ENCODE measurements at places on chromosomes 5 and 9. TPM values are rescaled to one million over a fixed set of nuclear protein-coding genes. Genes with fewer than 3 reads are reported as not detected.
A peak's percentile ranks its signal among the peaks of the same experiment; 100 is the strongest.

Gene SOHLH1
- not detected for total RNA-seq

Gene SLC4A9
- total RNA-seq: not detected

Gene GFI1B
- total RNA-seq: 0.41 TPM

Gene F2RL2
- not detected for total RNA-seq

Gene FAM169A
- 28.6 TPM for total RNA-seq

Gene RNF183
- total RNA-seq: not detected

Gene CDH12
- not detected for total RNA-seq

- H3K27me3 ChIP-seq: no peaks in the 10 kb centered on the region
- H3K4me3 ChIP-seq: no peak overlapping the region
- H3K36me3 ChIP-seq: peaks cover 6% of the 10 kb centered on the region
- no peak overlapping the region for H3K27ac ChIP-seq
- H3K4me1 ChIP-seq: no peaks in the 10 kb centered on the region
These were observed 76.3 kb downstream of the AOPEP start for GRCh38 chr9:94802793-94803192.

GRCh38 chr5:3023656-3024055, 272.2 kb upstream of the IRX2 start:
- DNase-seq: no peak
- no peaks in the 10 kb centered on the region for H3K36me3 ChIP-seq
- no peaks in the 10 kb centered on the region for H3K4me1 ChIP-seq
- H3K4me3 ChIP-seq: no peak overlapping the region
- H3K27ac ChIP-seq: no peak overlapping the region

DNA sequence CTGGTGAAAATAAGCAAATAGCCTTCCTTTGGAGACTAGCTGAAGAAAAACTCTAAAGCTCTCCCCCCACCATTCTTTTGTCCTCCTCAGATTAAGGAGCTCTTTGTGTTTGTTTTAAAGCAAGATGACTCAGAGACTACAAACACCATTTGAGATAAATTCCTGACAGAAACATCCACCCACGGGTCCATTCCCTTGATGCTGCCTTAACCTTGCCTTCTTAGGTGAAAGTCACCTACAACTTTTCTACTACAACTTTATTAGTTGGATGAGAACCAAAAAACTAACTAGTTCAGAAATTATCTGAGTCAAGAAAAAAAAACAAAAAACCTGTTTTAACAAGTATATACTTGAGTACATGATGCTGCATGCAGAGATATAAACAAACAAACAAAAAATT, 831.1 kb downstream of the NR2F1-AS1 start:
- DNase-seq: no peak
- H3K4me3 ChIP-seq: no peak overlapping the region
- H3K27ac ChIP-seq: no peak overlapping the region
- H3K27me3 ChIP-seq: no peaks in the 10 kb centered on the region
- no peaks in the 10 kb centered on the region for H3K36me3 ChIP-seq

DNA sequence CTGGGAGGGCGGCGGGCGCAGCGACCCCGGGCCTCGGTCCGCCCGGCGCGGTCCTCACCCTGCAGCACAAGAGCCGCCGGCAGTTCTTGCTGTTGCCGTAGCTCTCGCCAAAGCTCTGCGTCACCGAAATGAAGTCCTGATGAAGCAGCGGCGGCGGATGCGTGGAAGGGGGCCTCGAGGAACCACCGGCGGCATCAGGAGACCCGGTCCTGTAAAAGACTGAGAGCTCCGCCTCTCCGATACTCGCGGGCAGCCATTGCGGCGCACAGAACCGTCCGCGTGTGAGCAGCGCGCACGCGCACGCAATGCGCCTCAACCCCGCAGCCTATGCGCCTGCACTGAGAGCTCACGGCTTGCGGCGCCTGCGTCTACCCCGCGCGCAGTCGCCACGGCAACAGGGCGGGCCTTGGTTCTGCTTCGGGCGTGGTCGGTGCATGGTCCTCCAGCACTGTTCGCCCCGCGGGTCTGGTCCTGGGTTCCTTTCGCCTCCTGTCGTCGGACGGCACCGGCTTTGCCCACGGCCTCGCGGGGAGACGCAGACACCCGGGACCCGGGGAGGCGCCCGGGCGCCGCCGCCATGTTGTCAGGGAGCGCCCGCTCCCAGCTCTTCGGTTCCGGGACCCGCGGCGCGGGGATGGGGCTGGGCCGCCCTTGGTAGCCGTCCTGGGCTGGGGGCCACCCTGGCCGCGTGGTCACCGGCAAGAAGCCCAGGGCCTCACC, 9.3 kb upstream of the GRIN1 start:
- H3K4me1 ChIP-seq: peaks cover 35% of the 10 kb centered on the region
- no peaks in the 10 kb centered on the region for H3K36me3 ChIP-seq
- peak overlapping the region; percentile 62 for H3K4me3 ChIP-seq
- H3K27ac ChIP-seq: peak overlapping the region; percentile 63
- peak; percentile 80 for DNase-seq

GRCh38 chr5:169710675-169711074, 73.6 kb downstream of the DOCK2 start:
- H3K36me3 ChIP-seq: peaks cover 93% of the 10 kb centered on the region
- DNase-seq: no peak
- no peaks in the 10 kb centered on the region for H3K27me3 ChIP-seq
- H3K4me1 ChIP-seq: no peaks in the 10 kb centered on the region
- no peak overlapping the region for H3K4me3 ChIP-seq
- no peak overlapping the region for H3K27ac ChIP-seq

DNA sequence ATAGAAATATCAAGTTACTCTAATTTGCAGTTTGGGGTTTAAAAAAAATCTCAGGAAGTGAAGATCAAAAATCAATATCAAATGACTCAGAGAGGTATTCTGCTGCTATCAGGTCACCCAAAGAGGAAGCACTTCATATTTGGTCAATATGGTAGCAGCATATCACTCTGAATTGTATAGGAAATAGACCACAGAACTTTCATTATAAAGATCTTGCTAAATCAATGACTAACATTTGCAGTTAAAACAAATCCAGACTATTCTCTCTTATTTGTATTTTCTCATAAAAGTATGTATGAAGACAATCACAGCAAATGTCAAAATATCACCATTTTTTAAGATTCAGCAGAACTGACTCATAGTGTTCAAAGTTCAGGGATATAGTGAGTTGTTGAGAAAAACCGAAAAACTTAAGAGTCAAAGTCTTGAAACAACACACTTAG, 105.8 kb upstream of the PCSK1 start:
- no peak overlapping the region for H3K4me3 ChIP-seq
- H3K27me3 ChIP-seq: no peaks in the 10 kb centered on the region
- H3K4me1 ChIP-seq: peaks cover 7% of the 10 kb centered on the region
- DNase-seq: no peak
- no peak overlapping the region for H3K27ac ChIP-seq
- H3K36me3 ChIP-seq: no peaks in the 10 kb centered on the region

DNA sequence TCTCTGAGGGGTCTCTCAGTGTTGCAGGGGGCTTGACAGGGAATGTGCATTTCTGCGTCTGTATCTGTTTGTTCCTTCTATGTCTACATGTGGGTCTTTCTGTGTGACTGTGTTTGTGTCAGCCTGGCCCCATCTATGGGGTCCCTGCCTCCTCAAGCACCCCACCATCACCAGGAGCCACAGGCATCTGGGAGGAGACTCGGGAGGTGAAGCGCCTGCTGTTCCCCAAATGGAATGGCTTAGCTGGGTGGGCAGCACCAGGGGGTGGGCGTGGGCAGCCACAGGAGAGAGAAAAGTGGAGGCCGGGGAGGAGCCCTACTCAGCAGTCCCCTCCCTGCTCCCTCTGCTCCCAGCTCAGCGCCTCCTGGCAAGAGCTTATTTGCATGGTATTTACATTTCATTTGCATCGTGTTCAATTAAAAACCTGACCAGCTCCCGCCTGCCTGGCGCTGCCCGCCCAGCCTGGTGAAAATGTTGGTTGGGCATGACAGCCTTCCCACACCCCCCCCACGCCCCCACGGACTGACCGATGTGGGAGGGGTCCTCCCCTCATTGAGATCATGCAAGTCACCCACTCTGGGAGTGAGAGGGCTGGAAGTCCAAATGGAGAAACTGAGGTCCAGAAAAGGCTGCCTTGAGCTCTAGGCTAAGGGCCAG, 50.5 kb downstream of the CXXC5 start:
- DNase-seq: no peak
- no peaks in the 10 kb centered on the region for H3K27me3 ChIP-seq
- peaks cover 67% of the 10 kb centered on the region for H3K4me1 ChIP-seq
- no peak overlapping the region for H3K4me3 ChIP-seq

- no peak overlapping the region for H3K27ac ChIP-seq
- H3K36me3 ChIP-seq: no peaks in the 10 kb centered on the region
- H3K4me3 ChIP-seq: no peak overlapping the region
- H3K27me3 ChIP-seq: peaks cover 33% of the 10 kb centered on the region
- H3K4me1 ChIP-seq: peaks cover 38% of the 10 kb centered on the region
These were observed 3.0 kb downstream of the PCDH1 start for GRCh38 chr5:141875022-141875740.

DNA sequence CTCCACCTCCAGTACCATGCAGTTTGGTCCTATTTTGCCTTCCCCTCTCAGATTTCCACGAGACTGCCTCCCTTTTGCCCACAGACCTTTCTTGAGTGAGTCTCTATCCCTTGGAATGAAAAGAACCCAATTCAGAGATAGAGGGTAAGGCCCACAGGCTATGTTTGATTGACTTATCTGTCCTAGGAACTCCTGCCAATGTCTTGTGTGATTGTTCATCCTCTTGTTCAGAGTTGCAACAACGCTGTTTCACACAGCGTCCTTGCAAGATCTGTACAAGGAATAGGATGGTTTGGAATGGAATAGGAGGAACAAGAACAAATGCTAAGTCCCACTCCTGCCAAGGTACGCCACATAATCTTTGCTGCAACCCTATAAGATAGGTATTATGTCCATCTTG, 142.2 kb upstream of the ABCA1 start:
- H3K4me1 ChIP-seq: peaks cover 7% of the 10 kb centered on the region
- no peak overlapping the region for H3K27ac ChIP-seq
- no peaks in the 10 kb centered on the region for H3K36me3 ChIP-seq
- no peak for DNase-seq

DNA sequence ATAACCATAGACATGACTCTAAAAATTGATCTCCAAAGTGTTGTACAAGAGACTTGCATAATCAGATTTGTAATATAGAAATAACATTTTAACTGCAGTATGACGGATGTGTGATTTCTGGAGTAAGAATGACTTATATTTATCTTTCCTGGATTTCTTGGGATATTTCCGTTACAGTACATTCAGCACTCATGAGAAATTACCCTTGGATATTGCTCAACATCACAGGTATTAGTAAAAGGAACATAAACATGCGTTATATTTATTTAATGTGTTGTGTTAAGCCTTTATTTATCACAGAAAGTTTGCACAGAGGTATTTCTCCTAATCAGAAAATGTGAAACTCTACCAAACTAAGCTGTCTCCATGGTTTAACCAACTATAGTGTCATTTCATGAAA, 1823.9 kb upstream of the C9orf72 start:
- no peaks in the 10 kb centered on the region for H3K27me3 ChIP-seq
- H3K4me3 ChIP-seq: no peak overlapping the region
- no peaks in the 10 kb centered on the region for H3K4me1 ChIP-seq
- H3K27ac ChIP-seq: no peak overlapping the region
- H3K36me3 ChIP-seq: no peaks in the 10 kb centered on the region

GRCh38 chr5:43456556-43456955, 27.1 kb downstream of the TMEM267 start:
- no peaks in the 10 kb centered on the region for H3K4me1 ChIP-seq
- no peaks in the 10 kb centered on the region for H3K27me3 ChIP-seq
- no peak overlapping the region for H3K4me3 ChIP-seq
- no peak for DNase-seq

- no peak overlapping the region for H3K27ac ChIP-seq
- H3K4me3 ChIP-seq: no peak overlapping the region
These were observed 51.9 kb downstream of the COL27A1 start for GRCh38 chr9:114207034-114207810.

- no peak overlapping the region for H3K4me3 ChIP-seq
- no peak for DNase-seq
- no peaks in the 10 kb centered on the region for H3K36me3 ChIP-seq
These were observed 120.5 kb downstream of the NPR3 start for GRCh38 chr5:32831624-32832023.

- no peaks in the 10 kb centered on the region for H3K27me3 ChIP-seq
- H3K4me1 ChIP-seq: peaks cover 31% of the 10 kb centered on the region
- no peak overlapping the region for H3K4me3 ChIP-seq
- H3K27ac ChIP-seq: no peak overlapping the region
- DNase-seq: no peak
These were observed 3.9 kb downstream of the EXOC3 start for GRCh38 chr5:446883-447263.

DNA sequence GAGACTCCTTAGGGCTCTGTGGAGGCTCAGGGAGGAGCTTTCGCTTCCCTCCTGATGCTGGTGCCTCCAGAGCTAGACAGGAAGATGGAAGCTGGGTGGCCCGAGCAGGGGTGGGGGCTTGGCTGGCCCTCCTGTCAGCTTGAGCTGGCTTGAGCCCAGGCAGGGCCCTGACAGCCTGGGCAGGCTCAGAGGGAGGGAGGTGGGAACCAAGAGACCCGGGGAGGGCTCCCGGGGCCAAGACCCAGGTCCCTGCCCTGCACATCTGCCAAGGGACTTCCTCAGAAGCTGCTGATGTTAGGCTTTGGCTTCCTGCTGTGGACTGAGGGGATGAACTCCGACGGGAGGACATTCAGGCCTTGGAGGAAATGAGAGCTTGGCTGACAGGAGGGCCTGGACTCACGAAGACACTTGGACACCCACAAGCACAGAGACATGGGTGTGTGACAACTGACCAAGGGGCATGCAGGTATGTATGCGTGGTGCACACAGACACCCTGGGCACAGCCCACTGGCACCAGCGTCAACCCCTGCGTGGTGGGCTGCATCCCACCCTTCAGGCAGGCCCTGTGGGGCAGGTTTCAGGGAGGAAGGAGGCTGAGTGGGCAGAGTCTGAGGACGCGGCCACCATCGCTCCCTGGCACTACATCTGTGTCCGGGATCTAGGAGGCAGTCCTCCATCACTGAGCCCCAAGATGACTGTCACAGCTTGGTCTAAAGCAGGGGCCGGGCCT, 1.7 kb upstream of the LTC4S start:
- H3K4me1 ChIP-seq: peaks cover 43% of the 10 kb centered on the region
- no peaks in the 10 kb centered on the region for H3K36me3 ChIP-seq
- no peak overlapping the region for H3K4me3 ChIP-seq

GRCh38 chr9:132973713-132974112, 4.8 kb upstream of the GFI1B start:
- H3K4me3 ChIP-seq: no peak overlapping the region
- no peaks in the 10 kb centered on the region for H3K36me3 ChIP-seq
- peaks cover 19% of the 10 kb centered on the region for H3K4me1 ChIP-seq
- H3K27me3 ChIP-seq: peaks cover under 1% of the 10 kb centered on the region
- no peak for DNase-seq

GRCh38 chr9:15475923-15476536, 34.7 kb downstream of the PSIP1 start:
- H3K4me1 ChIP-seq: no peaks in the 10 kb centered on the region
- H3K36me3 ChIP-seq: peaks cover 52% of the 10 kb centered on the region
- H3K4me3 ChIP-seq: no peak overlapping the region
- DNase-seq: no peak
- no peaks in the 10 kb centered on the region for H3K27me3 ChIP-seq

- no peaks in the 10 kb centered on the region for H3K27me3 ChIP-seq
- no peak overlapping the region for H3K4me3 ChIP-seq
- no peak overlapping the region for H3K27ac ChIP-seq
These were observed 95.5 kb downstream of the CAMSAP1 start for GRCh38 chr9:135811801-135812200.
